ENCODE measurements at places on chromosomes 5 and 9. TPM values are rescaled to one million over a fixed set of nuclear protein-coding genes. Genes with fewer than 3 reads are reported as not detected.

DNA sequence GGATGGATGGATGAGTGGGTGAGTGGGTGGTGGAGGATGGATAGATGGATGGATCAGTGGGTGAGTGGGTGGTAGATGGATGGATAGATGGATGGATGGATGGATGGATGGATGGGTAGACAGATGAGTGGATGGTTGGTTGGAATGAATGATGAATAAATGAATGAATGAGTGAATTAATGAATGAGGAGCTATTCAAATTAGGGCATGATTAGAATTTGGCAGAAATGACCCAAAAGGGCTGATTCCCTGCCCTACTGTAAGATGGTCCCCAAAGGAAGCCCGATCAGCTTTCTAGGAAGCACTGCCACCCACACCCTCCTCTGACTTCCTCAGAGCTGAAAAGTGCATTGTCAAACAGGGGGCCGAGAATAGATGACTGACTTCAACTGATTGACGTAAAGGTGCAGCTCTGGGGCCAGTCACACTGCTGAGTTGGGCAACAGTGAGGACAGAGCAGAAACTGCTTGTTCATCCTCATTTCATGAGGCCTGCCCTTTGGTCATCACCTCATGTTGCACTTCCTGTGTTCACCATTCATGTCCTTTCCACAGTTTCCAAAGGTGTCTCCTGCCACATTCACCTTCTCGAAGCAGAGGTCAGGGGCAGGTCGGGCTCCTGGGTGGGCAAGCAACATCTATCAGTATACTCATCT lies 34.3 kb downstream of the NIPAL4 start:
- H3K4me3 ChIP-seq, result no peak overlapping the region
- no peak overlapping the region for H3K27ac ChIP-seq
- DNase-seq, result no peak
- no peaks in the 10 kb centered on the region for H3K36me3 ChIP-seq

GRCh38 chr5:141617128-141617527 lies 1.7 kb downstream of the DIAPH1 start:
- no peak for DNase-seq
- peak overlapping the region; percentile 87 for H3K27ac ChIP-seq
- H3K36me3 ChIP-seq, result no peaks in the 10 kb centered on the region
- peaks cover 10% of the 10 kb centered on the region for H3K4me1 ChIP-seq
- H3K4me3 ChIP-seq, result no peak overlapping the region

DNA sequence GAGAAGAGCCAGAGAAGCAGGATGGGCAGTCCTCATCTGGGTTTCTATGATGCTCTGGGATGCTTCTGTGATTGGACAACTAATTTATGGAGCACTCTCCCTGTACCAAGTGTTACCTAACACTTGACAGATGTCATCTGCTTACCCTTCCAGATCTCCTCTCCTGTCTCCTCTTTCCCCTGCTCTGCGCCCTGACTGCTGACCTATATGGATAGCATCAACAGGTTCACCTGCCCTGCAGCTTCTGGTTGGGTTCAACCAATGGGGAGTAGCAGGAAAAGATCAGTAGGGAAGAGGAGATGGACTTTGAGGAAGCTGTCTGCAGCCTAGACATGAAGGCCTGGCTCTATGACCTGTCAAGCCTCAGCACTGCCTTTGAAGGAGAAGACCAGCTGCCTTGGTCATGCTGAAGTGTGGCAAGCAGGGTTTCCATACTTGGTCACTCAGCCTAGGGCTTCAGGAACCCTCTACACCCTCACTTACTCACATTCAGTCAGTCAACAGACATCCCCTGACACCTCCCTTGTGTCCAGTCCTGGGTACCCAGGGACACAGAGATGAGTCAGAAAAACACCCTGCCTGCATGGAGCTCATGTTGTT lies 11.3 kb upstream of the P4HA2 start:
- no peak overlapping the region for H3K4me3 ChIP-seq
- DNase-seq, result peak; percentile 8
- H3K36me3 ChIP-seq, result no peaks in the 10 kb centered on the region
- no peaks in the 10 kb centered on the region for H3K4me1 ChIP-seq
- H3K27ac ChIP-seq, result no peak overlapping the region

GRCh38 chr5:178340637-178341036 lies 108.0 kb upstream of the PHYKPL start:
- H3K36me3 ChIP-seq, result no peaks in the 10 kb centered on the region
- no peak for DNase-seq
- H3K27ac ChIP-seq, result no peak overlapping the region
- no peaks in the 10 kb centered on the region for H3K27me3 ChIP-seq

- H3K36me3 ChIP-seq, result no peaks in the 10 kb centered on the region
- H3K4me1 ChIP-seq, result no peaks in the 10 kb centered on the region
- no peak overlapping the region for H3K27ac ChIP-seq
- H3K4me3 ChIP-seq, result no peak overlapping the region
These were observed 46.2 kb upstream of the FBXW11 start for GRCh38 chr5:172052450-172053236.

DNA sequence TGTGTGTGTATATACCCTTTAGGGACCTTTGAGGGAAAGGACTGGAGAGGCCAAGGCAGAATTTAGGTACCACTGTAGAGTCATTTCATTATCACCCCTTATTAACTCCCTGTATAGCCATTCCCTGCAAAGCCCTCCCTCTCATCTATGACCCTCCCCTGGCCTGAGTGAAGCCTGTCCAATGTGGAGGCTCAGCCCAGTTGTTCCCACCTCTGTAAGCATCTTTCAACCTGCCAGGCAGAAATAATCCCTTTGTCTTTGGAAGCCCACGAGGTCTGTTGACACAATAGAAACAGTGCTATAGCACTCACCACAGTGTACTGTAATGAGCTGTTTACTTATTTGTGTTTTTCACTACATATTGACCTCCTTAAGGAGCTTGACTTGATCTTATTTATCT lies 88.5 kb upstream of the SEMA6A start:
- no peak overlapping the region for H3K4me3 ChIP-seq
- H3K4me1 ChIP-seq, result no peaks in the 10 kb centered on the region
- H3K27ac ChIP-seq, result no peak overlapping the region
- no peaks in the 10 kb centered on the region for H3K36me3 ChIP-seq

DNA sequence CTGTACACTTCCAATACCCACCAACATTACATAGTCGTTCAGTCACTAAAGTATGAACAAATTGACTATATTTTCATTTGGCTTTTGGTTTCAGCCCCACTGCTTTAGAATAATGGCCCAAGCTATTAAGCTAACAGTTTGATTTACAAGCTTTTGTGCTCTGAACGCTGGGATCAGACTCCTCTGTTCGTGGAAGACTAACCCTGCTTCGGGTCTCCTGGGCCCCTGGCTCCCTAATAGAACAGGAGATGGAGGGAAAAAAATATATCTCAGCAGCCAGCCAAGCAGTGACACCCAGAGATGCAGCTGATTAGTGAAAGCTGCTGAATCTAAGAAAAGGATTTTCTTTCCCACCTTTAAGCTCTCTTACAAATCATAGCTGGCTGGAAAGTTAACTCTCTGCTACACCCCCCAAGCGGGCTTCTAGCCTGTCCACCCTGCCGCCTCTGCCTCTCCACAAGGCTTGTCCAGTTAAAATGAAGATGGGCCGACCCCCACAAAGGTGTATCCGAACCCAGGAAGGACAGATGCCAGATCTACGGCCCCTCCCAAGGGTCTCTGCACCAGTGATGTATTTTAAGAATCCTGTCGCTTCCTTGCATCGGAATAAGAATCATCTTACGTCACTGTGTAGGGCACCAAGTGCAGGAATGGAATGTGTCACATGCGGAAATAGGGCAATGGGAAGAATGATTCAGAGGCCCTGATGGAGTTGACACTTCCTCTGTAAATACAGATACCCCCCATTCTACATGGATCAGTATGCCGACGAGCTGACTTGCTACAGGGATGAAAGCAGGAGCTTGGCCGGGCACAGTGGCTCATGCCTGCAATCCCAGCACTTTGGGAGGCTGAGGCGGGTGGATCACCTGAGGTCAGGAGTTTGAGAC lies 33.4 kb upstream of the BARHL1 start:
- no peaks in the 10 kb centered on the region for H3K27me3 ChIP-seq
- DNase-seq, result no peak
- H3K4me1 ChIP-seq, result no peaks in the 10 kb centered on the region
- no peak overlapping the region for H3K4me3 ChIP-seq
- H3K27ac ChIP-seq, result no peak overlapping the region
- no peaks in the 10 kb centered on the region for H3K36me3 ChIP-seq

GRCh38 chr9:135294836-135295235 lies 184.7 kb upstream of the PPP1R26 start:
- H3K4me3 ChIP-seq, result no peak overlapping the region
- H3K36me3 ChIP-seq, result no peaks in the 10 kb centered on the region
- no peaks in the 10 kb centered on the region for H3K4me1 ChIP-seq
- H3K27ac ChIP-seq, result no peak overlapping the region

GRCh38 chr5:60148366-60148765 lies 254.8 kb upstream of the PDE4D start:
- no peak overlapping the region for H3K27ac ChIP-seq
- DNase-seq, result no peak
- H3K4me3 ChIP-seq, result no peak overlapping the region
- H3K27me3 ChIP-seq, result no peaks in the 10 kb centered on the region
- H3K36me3 ChIP-seq, result no peaks in the 10 kb centered on the region
- H3K4me1 ChIP-seq, result no peaks in the 10 kb centered on the region

GRCh38 chr5:77186652-77187370 lies 23.7 kb upstream of the PDE8B start:
- no peaks in the 10 kb centered on the region for H3K36me3 ChIP-seq
- DNase-seq, result no peak
- H3K27me3 ChIP-seq, result no peaks in the 10 kb centered on the region
- no peak overlapping the region for H3K4me3 ChIP-seq
- no peak overlapping the region for H3K27ac ChIP-seq

GRCh38 chr5:39353717-39354399 lies 10.4 kb downstream of the C9 start:
- H3K27me3 ChIP-seq, result no peaks in the 10 kb centered on the region
- DNase-seq, result no peak
- H3K27ac ChIP-seq, result no peak overlapping the region
- H3K36me3 ChIP-seq, result no peaks in the 10 kb centered on the region
- H3K4me3 ChIP-seq, result no peak overlapping the region

DNA sequence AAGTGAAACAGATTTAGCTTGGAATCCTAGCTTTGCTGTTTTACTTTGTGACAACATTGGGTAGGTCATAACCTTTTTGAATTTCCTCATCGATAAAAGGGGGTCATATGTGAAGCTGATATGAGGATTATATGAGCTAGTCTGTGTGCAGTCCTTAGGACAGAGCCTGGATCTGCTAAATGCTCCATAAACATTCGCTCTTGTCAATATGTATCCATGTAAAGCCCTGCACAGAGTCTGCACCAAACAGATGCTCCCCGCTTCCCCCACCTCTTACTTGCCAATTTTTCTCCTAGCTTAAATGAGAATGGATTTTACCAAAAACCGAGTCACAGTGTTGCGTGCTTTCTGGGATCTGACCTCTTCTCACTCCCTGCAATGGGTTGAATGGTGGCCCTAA lies 5.4 kb downstream of the ANKRD55 start:
- H3K4me1 ChIP-seq, result no peaks in the 10 kb centered on the region
- no peaks in the 10 kb centered on the region for H3K36me3 ChIP-seq
- H3K27me3 ChIP-seq, result no peaks in the 10 kb centered on the region
- H3K27ac ChIP-seq, result no peak overlapping the region
- DNase-seq, result no peak

DNA sequence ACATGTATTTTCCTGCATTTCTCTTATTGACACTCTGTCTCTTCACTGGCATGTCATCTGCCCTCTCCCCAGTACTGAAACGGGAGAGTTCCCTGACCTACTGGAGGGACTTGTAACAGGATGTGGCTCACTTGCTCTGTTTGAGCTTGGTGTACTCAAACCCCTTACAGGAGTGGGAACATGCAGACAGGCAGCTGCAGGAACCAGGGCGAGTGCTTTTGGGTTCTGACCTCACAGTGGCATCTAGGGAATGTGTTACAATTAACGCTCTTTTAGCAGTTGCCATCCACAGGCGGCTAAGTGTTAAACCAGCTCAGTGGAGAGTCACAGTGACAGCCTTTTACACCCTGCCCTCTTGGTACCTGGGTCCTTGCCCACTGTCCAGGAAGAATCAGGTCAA lies 300.3 kb upstream of the GRAMD2B start:
- no peaks in the 10 kb centered on the region for H3K27me3 ChIP-seq
- no peak overlapping the region for H3K4me3 ChIP-seq
- H3K36me3 ChIP-seq, result no peaks in the 10 kb centered on the region

DNA sequence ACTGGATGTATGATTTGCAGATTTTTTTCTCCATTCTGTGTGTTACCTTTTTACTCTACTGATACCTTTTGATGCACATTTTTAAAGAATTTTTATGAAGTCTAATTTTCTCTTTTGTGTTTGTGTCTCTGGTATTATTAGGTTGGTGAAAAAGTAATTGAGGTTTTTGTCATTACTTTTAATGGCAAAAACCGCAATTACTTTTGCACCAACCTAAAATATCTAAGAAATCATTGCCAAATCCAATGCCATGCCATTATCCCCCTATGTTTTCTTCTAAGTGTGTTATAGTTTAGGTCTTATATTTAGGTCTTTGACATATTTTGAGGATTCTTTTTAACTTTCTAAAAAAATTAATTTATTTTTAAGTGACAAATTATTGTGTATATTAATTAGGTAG lies 43.4 kb upstream of the STARD4 start:
- no peak for DNase-seq
- no peaks in the 10 kb centered on the region for H3K27me3 ChIP-seq

DNA sequence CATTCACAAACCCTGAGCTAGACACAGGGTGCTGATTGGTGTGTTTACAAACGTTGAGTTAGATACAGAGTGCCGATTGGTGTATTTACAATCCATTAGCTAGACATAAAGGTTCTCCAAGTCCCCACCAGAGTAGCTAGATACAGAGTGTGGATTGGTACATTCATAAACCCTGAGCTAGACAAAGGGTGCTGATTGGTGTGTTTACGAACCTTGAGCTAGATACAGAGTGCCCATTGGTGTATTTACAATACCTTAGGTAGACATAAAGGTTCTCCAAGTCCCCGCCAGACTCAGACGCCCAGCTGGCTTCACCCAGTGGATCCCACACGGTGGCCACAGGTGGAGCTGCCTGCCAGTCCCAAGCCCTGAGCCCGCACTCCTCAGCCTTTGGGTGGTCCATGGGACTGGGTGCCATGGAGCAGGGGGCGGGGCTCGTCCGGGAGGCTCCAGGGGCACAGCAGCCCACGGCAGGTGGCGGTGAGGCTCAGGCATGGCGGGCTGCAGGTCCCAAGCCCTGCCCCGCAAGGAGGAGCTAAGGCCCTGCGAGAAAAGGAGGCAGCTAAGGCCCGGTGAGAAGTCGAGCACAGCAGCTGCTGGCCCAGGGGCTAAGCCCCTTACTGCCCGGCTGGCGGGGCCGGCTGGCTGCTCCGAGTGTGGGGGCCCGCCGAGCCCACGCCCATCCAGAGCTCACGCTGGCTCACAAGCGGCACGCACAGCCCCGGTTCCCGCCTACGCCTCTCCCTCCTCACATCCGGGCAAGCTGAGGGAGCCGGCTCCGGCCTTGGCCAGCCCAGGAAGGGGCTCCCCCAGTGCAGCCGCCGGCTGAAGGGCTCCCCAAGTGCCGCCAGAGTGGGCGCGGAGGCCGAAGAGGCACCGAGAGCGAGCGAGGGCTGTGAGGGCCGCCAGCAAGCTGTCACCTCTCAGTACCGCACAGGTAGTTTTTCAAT lies 1039.2 kb upstream of the CDH9 start:
- no peak overlapping the region for H3K4me3 ChIP-seq
- no peak for DNase-seq
- no peak overlapping the region for H3K27ac ChIP-seq
- no peaks in the 10 kb centered on the region for H3K4me1 ChIP-seq

- H3K4me1 ChIP-seq, result no peaks in the 10 kb centered on the region
- no peak overlapping the region for H3K27ac ChIP-seq
- H3K4me3 ChIP-seq, result no peak overlapping the region
These were observed 1.0 kb upstream of the RASGRF2 start for GRCh38 chr5:80959138-80959537.

UBAC1 gene
- total RNA-seq, result 32.4 TPM

UNC5A gene
- not detected for total RNA-seq

NRG2 gene
- total RNA-seq, result 2.5 TPM

TRIM14 gene
- total RNA-seq, result 15.9 TPM

CD72 gene
- 3.0 TPM for total RNA-seq

PRLR gene
- 58.4 TPM for total RNA-seq

KCNT1 gene
- total RNA-seq, result not detected

PCDHGA3 gene
- 0.51 TPM for total RNA-seq
